ENCODE measurements at places on chromosomes 3 and 15.

DNA sequence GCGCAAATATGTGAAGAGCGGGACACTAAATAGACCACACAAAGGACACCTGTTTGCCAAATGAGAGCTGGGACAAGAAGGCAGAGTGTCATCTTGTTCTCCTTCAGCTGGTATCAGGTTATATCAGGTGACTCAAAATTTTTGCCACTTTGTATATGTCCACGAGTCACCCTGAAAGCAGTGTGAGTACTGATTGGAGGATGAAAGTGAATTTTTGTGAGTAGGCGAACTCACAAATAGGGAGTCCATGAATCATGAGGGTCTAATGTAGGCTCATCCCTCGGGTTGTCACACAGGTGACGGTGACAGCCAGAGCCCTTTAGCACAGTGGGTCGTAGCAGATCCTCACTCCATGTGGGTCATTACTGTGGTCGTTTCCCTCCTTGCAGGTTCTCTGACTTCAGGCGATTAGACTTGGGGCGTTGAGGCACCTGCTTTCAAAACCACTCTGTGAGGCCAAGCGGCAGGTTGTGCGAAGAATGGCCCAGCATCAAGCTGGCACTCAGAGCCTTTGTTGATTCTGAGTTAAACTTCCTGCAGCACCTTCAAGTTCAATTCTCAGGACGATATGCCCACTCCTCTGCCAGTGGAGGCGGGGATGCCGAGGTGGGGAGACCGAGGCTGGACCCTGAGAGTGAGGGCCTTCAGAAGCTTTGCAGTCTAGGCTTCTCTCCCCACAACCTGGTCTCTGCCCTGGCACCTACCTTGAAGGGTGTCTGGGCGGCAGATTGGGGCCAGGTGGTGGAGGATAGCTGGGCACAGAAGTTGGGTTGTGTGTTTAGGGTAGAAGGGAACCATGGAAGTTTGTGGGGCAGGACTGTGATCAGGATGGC, 173.8 kb downstream of the SMAD6 start:
- DNase-seq, result no peak

- DNase-seq, result peak; percentile 54
These were observed 29.3 kb downstream of the NGRN start for GRCh38 chr15:90294601-90295269.

- no peak for DNase-seq
These were observed 44.1 kb upstream of the UMPS start for GRCh38 chr3:124686028-124686670.

- no peak for DNase-seq
These were observed 2.3 kb upstream of the ZNF280D start for GRCh38 chr15:56735589-56735988.

DNA sequence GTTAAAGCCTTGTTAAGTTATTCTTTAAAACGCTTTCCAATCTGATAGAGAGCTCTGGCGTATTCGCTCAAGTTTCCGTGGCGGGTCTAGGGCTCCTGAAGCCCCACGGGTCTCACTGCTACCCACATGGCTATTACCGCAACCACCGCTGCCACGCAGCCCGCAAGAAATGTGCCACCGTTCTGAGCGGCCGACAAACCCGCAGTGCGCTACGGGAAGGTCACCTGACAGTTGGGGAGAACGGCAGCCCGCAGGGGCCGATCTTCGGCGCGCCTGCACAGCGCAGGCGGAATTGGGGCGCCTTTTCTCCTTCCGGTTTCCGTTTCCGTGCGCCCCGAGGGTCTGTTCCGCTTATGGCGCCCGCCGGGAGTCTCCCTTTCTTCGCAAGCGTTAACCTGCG, 76.6 kb upstream of the SNRPN start:
- DNase-seq, result no peak

DNA sequence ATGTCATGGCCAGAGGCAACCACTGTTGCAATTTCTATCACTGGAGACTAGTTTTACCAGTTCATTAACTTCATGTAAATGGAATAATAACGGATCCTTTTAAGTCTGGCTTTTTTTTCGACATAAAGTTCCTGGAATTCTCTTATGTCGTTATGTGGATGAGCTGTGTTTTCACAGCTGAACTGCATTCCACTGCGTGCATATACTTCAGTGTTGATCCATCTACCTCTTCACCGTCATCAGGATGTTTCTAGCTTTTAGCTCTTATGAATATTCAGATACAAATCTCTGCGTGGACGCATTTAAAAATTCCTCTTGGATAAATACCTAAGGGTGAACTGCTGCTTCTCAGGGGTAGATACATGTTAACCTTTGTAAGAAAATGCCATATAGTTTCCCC, 15.6 kb upstream of the CYFIP1 start:
- DNase-seq, result no peak

DNA sequence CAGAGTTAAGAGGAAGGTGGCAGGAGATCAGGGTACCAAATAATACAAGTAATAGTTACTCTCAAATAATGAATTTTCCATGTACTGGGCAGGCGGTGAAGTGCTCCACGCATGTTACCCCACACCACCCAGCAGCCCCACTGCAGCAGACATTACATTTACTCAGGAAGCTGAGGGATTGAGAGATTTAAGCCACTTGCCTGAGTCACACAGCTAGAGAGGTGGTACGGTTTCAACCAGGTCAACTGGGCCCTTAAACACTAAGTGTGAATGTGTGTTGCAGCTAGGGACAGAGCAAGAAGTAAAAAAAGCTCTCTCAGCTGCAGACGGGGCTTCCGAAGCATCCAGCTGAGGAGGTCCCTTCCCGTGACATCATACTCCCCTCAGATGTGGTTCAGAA, 91.3 kb downstream of the PRICKLE2 start:
- DNase-seq, result no peak

DNA sequence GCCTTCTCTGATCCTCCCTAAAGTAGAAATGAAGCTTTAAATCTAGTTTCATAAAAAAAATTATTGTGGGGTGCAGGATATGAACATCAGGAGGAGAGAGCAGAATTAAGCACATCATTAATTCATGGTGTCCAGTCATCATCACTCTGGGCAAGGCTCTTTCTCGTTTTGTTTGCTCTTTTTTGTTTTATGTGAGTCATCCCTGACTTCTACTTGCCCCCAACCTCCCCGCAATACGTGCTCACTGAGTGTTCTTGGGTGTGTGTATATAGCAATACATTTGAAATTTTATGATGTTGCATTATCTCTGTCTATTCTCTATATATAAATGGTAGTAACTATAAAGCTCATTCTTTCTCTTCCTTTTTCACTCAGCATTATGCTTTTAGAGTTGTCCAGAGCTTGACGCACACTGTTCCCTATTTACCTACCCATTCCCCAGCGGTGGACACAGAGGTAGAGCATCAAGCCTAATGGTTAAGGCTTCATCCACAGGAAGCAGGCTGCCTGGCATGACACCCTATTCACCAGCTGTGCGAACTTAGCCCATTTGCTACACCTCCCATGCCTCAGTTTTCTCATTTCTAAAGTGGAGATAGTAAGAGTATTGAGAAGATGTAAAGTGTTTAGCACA, 72.3 kb downstream of the CD200R1L start:
- no peak for DNase-seq

- no peak for DNase-seq
These were observed 14.5 kb downstream of the RBP1 start for GRCh38 chr3:139524841-139525636.

- DNase-seq, result no peak
These were observed 52.6 kb upstream of the TGFBR2 start for GRCh38 chr3:30553641-30554316.

DNA sequence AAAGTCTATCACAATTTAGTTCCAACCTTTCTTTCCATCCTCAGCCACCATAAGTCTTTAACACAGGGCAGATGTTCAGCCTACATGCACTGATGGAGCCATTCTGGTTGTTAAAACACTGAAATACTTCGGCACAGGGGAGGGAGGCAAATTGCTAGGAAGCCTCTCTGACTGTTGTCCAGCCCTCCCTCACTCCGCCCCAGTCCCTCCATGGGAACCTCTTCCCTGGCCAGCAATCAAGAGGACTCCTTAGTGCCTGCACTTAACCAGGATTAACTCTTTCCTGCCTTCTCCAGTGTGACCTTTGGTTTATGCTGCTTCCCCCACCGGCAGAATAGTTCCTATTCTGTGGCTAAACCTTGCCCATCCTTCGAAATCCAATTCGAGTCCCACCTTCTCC, 47.0 kb upstream of the USP3 start:
- DNase-seq, result no peak

DNA sequence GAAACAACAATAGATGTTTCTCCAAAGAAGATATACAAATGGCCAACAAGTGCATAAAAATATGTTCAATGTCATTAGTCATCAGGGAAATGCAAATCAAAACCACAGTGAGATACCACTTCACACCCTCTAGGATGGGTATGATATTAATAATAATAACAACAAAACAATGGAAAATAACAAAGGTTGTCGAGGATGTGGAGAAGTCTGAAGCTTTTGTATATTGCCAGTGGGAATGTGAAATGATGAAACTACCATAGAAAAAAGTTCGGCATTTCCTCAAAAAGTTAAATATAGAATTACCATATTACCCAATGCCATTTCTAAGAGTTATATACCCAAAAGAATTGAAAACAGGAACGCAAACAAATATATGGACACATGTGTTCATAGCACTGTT, 10.8 kb downstream of the BHLHE40 start:
- DNase-seq, result no peak

DNA sequence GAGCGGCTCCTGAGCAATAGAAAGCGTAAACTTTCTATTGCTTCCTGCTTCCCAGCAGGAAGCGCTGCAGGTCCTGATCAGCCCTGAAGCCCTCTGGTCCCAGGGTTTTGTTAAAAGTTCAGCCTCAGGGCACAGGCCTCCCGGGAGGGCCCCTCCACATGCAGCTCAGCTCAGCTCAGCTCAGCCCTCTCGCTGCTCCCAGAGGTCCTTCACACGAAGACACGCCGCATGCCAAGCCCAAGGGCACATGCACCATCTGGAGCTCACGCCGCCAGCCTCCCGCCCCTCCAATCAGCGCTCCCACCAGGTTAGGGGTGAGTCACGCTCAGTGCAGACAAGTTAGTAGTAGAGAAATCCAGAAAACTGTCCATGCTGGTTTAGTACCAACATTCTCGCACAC, 12.7 kb downstream of the TKT start:
- peak; percentile 58 for DNase-seq

DNA sequence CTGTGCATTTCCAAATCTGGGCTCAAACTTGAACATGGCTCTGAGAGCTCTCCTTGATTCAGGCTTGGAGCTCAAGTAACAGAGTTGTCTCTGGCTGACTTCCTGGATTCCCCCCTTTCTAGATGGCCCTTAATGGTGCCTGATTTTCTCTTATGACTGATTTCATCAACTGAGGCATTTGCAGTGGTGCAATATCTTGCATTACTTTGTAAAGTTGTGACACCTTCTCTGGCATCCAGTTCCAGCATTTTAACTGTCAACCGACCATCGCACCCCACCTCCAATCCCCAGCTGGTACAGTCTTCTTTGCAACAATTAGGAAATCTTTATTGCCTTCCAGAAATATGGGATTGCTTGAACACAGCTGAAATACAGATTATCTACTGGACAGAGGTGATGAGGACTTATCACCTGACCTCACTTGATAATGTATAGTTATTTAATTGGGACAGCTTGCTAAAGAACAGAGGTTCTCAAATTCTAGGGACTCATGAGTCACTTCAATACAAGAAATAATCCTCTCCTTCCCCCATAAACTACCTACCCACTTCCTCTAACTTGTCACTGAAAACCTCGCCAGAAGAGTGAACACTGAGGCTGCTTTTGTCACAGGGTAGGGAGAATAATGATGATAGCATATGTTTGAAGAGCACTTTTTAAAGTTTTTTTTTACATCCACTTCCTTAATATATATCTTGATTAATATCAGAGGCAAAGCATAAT, 41.8 kb downstream of the FILIP1L start:
- DNase-seq, result no peak

DNA sequence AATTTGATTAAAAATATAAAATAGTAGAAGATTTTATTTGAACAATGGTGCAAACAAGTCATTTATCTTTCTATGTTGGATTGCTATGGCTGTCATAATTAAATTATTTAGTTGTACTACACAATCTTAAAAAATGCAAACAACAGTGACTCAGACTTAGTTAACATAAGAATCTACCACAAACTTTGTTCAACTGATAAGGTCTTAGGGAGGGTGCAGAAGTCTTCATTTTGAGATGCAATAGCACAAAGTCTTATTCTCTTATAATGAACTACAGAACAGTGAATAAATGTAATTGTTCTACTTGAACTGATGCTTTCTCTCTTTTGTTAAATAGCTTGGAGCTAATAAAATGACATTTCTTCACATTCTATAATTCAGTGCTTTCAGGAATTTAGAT, 482.8 kb upstream of the NAALADL2 start:
- DNase-seq, result no peak
